ENCODE measurements at places on chromosomes 7 and 10.

DNA sequence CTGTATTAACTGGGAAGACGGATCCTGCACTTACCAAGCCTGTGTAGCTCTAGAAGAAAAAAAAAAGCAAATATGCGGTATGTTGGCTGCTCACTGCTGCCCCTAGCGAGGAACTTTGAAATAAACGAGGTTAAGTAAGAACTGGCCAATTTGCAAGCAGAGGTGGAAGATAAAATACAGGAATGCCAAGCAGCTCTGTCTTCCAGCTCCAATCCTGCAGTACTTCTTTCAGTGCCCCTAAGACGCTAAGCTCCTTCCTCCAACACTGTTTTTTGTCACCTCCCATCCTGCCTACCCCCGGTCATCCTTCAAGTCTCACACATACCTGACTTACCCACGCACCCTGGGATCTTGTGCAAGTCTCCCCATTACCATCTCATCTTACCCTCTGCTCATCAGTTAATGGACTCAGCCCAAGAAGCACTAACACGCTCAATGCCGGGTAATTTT, 809 bp downstream of the C10orf143 start:
- peak; percentile 71 for DNase-seq

- DNase-seq: no peak
Measured at GRCh38 chr10:100740476-100741377, 4.7 kb upstream of the PAX2 start.

GRCh38 chr7:159030490-159031134, 114.1 kb downstream of the VIPR2 start:
- no peak for DNase-seq

DNA sequence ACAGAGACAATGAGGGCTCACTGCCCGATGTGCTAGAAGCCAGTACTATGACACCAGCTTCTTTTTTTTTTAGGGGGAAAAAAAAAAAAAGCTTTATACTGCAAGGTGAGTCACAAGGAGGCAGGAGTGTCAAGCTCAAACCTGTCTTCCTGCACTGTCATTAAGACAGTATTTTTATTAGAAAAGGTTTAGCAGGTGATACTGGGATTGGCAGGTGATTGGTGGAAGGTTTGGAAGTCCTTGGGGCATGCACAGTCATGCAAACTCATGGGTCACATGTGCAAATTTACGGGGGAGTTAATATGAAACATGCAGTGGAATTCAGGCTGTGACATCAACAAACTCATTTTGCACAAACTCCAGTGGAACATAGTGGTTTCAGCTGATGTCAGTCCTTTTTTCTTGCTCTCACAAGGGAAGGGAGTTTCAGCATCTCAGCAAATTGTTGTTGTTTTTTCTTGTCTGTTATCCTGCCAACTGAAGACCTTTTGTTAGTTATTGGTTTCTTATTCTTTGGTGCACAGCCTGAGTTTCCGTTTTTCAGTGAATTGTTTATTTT, 530.6 kb downstream of the ANKRD7 start:
- DNase-seq: no peak

DNA sequence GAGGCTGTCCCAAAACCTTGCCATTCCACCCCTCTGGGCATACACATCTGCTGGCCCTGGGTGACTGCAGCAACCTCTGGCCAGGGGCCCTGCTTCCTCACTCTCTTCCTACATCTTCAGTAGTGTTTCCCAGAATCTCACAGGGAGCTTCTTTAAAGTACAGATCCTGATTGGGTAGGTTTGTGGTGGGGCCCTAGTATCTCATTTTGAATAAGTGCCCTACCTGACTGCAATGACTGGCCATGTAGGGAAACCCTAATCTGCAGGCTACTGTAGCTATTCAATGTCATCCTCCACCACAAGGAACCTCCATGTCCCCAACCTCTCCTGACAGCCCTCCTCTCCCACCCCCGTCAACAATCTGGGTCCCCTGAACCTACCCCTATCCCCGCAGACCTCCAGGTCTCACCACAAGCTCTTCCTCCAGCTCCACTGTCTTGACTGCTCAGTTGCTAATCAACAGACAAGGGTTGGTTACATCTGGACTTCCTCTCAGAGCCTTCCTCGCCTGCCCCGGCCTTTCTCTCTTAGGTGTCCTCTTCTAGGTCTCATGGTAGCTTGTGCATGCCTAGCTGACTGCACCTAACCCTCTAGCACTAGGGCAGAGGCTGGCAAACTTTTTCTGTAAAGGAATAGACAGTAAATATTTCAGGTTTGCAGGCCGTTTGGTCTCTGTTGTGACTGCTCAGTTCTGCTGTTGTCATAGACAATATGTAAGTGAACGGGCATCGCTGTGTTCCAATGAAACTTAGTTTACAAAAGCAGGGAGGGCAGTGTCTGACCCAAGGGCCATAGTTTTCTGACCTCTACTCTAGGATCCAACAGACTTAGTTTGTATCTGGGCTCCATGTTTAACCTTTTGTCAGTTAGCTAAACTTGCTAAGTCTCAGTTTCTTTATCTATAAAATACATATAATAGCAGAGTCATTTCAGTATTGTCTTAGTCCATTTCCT, 121.1 kb downstream of the AOAH start:
- no peak for DNase-seq

DNA sequence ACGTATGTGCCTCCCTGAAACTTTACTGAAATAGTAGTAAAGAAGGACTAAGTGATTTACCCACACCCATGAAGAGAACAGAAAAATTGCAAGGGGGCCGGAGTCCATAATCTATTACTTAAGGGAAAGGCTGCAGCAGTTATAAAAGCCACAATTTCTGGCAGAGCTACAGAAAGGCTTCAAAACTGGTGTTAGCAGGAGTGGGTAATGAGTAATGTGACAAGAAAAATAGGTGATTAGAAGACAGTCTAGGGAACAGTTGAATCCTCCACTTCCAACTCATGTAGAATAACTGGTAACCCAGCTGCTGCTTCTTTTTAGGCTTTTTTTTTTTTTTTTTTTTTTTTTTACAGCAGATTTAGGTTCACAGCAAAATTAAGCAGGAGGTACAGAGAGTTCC, 413.3 kb downstream of the SFMBT2 start:
- DNase-seq: no peak

- DNase-seq: no peak
Measured at GRCh38 chr7:47553309-47553708, 28.6 kb downstream of the TNS3 start.

- DNase-seq: no peak
Measured at GRCh38 chr10:23146258-23146657, 45.9 kb upstream of the PTF1A start.

DNA sequence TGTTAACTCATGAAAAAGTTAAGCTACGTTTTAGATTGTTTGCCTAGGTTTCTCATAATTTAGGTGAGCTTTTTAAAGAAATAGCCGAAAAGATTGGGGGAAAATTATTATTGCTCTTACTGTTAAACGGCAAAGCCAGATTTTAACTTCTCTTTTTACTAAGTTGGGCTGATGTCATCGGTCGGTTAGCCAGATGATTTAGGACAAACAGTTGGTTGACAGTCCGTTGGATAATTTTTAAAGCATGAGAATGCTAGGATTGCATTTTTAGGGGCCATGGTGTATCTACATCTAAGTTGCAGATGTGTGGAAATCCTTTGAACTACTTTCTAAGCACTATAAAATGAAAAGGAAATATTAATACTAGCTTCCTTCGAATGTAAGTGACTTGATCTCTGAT, 280.9 kb upstream of the AKR1E2 start:
- no peak for DNase-seq

Data from NCI-H446 (cell line).